ENCODE measurements at places on chromosomes 4 and X. TPM values are rescaled to one million over a fixed set of nuclear protein-coding genes. Genes with fewer than 3 reads are reported as not detected.

Gene ADGRG4
- total RNA-seq, result not detected

- DNase-seq, result no peak
Observed at GRCh38 chr4:128268970-128269369, 18.6 kb downstream of the PGRMC2 start.

- no peak for DNase-seq
Observed at GRCh38 chr4:159266981-159267868, 164.3 kb downstream of the RAPGEF2 start.

Gene CD40LG
- total RNA-seq, result not detected

DNA sequence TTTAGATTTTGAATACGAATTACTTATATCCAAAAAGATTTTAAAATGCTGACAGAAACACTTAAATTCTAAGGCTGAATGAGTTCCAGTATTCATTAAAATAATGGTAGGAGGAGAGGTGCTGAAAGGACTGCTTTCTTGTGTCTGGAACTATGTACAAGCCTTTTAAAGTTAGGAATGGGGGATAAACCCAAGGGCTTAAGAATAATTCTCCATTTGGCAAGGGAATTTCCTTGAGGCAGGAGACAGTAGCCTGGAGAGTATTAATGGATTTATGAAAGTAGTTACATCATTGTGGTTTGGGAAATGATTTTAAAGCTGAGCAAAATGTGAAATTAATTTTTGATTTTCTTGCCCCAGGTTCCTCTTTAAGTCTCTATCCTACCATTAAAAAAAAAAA lies 266.5 kb upstream of the KCNIP4 start:
- no peak for DNase-seq

Gene ZNF81
- 19.4 TPM for total RNA-seq

- no peak for DNase-seq
Observed at GRCh38 chr4:185502386-185502785, 30.9 kb upstream of the CCDC110 start.

Gene RAB33A
- total RNA-seq, result 13.3 TPM

DNA sequence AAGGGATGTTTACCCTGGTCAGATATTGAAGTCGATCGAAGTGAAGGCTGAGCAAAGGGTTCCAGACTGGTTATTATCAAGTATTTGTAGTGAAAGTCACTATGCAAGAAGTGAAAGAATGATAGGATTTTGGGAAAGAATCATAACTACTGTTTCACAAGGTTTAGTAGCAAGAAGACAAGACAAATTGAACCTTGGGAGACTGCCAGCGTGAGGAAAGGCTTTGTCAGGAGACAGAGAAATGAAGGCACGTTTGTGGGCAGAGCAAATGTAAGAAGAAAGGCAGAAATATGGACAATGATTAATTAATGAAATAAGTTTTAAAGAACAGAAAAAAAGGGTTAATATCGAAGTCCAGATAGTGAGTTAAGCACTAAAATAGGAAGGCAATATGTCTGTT lies 456.8 kb downstream of the TRIML1 start:
- no peak for DNase-seq

Gene CSN1S1
- not detected for total RNA-seq

Gene ZCCHC18
- 12.1 TPM for total RNA-seq

GRCh38 chr4:111836601-111837000 lies 308.7 kb upstream of the FAM241A start:
- peak; percentile 19 for DNase-seq

GRCh38 chr4:24322511-24322910 lies 261.8 kb downstream of the DHX15 start:
- no peak for DNase-seq

Gene TMEM271
- 22.7 TPM for total RNA-seq

DNA sequence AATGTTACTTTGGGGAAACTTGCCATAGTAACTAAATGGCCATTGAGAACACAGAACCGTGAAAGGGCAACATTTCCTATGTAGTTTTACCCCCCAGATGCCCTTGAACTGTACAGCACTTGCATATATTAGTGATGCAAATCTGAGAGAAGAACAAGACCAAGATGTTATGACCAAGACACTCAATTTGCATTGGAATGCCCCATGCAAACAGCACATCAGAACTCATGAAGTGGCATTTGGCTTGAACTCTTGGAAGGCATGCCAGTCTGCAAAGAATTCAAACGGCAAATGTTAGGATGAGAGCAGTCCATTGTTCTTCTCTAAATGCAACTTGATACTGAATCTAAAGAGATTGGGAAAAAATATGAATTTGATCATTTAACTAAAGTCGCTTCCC lies 139.4 kb upstream of the CXorf66 start:
- DNase-seq, result no peak

Gene TRIM75
- total RNA-seq, result 0.29 TPM
